ENCODE measurements at places on chromosomes 1 and 21.

DNA sequence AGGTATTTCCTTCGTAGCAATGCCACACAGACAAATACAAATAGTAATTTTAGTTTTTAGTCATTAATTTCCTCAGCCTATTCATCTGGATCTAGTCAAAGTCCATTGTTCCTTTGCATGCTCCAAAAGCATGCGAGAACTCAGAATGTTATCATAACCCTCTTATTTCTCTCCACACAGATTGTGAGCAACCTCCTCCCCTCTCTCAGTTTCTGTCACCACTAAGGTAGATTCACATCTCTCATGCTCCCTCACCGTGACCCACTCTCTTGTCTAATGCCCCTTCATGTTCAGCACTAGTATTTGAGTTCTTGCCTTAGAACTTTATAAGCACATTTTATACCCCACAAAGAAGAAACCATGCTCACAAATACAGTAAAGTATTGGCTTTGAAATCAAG, 582.4 kb downstream of the PLA2G4A start:
- no peak for DNase-seq

GRCh38 chr21:39016740-39017315, 166.4 kb downstream of the PSMG1 start:
- DNase-seq: no peak

DNA sequence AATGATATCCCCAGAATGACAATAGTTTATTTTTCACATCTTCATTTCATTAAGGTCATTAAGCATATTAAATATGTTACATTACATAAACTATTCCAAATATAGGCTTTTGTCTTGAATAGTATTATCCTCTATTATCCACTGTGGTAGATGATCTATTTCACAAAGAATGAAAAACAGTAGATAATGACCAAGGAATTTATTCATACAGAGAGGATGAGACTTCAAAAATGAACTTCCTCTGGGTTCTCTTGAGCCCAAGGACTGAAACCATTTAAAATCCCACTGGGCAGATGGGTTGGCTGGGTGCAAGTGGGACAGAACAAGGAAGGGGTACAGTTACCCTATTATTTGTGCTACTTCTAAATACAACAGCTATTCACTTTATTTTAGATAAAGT, 33.0 kb downstream of the PTPN14 start:
- DNase-seq: no peak

GRCh38 chr1:201686714-201687455, 142.1 kb upstream of the IPO9 start:
- DNase-seq: no peak

DNA sequence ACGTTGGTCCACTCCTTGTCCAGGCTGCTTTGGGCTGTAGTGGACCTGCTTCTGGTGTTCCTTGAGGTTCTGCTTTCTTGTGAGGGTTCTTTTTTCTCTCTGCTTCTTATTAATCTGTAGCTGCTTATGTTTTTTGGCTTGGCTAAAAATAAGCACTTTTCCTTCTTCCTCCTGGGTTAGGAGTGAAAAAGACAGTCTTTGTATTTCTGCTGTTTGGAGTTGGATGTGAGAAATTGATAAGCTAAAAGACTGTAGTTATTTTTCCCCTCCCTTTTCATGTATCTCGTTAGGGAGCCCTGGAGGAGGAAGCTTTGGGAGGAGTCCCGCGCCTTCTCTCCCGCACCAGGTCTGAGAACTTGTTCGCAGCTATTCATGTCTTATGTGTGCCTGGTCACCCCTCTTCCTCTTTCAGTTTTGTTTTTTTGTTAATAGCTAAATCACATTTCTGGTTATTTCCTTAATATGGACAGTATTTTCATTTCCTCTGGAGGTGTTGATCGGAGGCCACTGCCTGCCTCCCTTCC, 79.0 kb downstream of the GALNT2 start:
- no peak for DNase-seq

GRCh38 chr1:84407958-84408422, 9.7 kb downstream of the DNASE2B start:
- no peak for DNase-seq

DNA sequence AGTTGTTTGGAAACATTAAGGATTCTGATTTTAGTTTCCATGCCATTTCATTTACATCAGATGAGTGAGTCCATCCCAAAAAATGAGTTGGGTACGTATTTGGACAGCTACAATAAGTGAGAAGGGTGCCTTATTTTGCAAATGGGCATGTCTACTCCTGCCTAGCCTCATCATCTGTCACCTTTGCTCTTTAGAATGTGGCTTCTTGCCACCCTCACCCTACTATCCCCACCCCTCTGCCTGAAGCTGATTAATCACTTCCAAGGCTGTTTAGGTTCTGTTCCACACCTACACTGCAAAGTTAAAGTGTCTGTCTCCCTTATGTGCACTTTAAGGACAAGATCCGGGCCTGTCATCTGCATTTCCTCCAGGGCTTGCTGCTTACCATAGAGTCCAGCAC, 61.2 kb downstream of the ST6GALNAC5 start:
- no peak for DNase-seq

GRCh38 chr1:197145446-197146024, 934 bp downstream of the ASPM start:
- DNase-seq: no peak

DNA sequence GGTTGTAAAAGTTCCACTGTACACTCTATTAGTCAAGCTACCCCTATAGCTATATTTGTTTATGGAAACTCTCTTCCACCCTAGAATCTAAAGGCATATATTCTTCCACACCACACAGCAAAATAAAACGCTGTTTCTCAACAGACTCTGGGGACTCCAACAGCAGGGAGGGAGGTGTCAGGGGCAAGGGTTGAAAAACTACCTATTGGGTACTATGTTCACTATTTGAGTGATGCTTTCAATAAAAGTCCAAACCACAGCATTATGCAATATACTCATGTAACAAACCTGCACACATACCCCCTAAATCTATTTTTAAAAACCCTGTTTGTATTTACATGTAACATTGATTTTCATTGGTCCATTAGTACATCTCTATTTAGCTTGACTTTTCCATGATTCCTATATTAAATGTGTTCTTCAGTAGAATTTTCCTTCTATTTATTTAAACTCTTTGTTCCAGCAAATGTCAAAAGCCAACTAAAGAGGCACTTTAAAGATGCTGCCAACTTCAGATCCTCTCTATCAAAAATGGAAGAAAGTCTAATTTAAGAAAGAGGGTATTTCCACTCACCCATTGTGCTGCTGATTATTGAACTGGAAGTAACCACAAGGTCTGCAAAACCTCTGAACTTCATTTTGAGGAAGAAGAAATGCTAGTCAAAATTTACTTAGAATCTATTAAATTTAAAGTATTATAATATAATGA, 26.2 kb downstream of the RGS7 start:
- DNase-seq: no peak

GRCh38 chr1:10961300-10961833, 51.1 kb upstream of the TARDBP start:
- DNase-seq: no peak

- DNase-seq: no peak
These were observed 178.4 kb downstream of the HS2ST1 start for GRCh38 chr1:87092846-87093245.

- DNase-seq: no peak
These were observed 8.0 kb downstream of the TNFRSF9 start for GRCh38 chr1:7932524-7933138.

- DNase-seq: no peak
These were observed 233.2 kb downstream of the NPHP4 start for GRCh38 chr1:5758859-5759578.

- DNase-seq: no peak
These were observed 208.7 kb upstream of the DPYD start for GRCh38 chr1:98129491-98129890.

- DNase-seq: no peak
These were observed 69.6 kb downstream of the OSBPL9 start for GRCh38 chr1:51686450-51686849.

DNA sequence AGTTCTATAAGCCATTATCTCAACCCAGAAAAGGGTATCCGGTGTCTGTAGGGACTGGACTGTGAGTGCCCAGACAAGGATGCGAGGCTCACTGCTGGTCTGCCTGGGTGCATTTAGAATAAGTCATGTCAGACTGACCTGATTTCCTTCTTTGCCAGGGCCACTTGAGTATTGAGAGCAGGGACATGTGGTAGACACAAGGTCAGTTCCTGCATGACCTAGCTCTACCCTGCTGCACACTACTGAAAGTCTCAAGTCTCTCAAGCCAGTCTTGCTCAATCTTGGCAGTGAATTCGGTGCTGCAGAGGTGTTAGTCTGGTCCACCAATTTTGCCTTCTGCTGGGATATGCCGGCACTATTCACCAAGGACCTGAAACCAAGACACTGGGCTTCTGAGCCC, 180.1 kb downstream of the C1orf94 start:
- no peak for DNase-seq

DNA sequence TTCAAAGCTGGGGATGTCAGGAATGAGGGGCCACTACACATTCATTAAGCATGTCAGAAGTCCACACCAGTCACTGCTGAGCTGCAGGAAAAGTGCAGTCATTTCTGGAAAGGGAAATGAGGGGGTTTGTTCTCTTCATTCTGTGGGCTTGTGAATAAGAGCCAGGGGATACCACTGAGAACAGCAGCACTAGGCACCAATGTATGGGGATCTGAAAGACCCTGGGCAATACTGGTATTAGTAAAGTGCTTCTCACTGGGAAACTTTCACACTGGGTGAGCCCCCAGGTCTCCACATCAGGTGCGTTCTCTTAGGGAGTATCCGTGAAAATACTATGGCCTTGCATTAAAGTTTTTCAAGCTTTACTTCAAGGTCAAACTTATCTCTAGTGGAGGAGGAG, 49.9 kb downstream of the TGFB2 start:
- DNase-seq: no peak

- DNase-seq: no peak
These were observed 363.5 kb upstream of the DUSP10 start for GRCh38 chr1:222105393-222105737.

- DNase-seq: no peak
These were observed 37.3 kb downstream of the MACO1 start for GRCh38 chr1:25468033-25468432.

DNA sequence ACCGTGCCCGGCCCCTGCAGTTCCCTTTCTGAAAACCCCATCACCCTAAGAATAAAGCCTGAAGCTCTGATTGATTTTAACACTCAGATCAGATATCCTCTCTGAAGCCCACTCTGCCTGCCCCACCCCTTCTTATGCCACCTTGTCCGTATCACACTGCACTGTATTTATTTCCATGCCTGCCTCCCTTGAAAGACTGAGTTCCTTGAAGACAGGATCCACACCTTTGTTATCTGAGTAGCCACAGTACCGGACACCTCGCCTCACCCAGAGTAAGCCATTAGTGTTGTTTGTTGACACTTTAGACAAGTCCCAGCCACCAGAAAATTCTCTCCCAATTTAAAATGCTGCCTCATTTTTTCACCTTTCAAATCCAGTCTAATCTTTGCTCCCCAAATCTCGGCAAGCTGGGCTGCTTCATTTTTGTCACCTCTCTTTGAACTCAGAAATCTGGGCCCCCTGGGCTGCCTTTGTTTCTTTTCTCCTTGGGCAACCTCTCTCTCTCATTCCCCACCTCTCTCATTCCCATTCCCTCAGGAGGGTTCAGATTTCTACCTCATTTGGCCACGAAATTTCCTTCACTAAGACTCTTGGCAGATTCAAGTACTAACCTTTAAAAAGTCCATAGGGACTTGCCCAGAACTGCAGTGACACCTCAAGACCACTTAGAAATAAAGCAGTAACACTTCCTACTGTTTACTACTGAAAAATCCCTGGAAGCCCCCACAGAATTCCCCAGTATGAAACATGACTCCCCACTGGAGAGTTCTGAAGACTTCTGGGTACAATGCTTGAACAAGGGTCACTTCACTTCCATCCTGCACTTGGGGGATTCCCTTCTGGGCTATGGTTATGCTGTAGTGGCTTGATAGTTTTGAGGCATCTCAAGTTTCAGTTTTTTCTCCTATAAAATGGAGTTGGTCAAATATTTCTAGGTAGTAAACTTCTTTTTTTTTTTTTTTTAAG, 8.7 kb upstream of the PPP1R15B start:
- DNase-seq: no peak

DNA sequence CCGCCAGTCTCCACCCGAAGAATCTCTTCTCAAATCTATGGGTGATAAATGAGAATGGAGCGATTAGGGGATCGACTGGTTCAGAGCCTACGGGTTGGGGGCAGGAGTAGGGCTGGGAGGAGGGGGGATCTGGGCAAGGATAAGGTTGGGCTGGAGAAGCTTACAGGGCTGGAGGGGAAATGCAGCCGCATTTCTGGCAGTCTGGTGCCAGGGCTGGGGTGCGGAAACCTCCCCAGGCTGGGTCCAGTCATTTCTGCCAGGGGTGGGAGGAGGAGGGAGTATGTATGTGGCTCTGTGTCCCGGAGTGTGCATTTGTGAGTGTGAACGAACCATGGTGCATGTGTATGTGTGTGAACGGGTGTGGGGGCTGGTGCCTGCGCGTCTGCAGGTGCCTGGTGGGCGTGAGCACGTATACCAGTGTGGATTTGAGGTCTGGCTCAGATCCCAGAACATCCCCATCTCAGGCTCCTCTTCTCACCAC, 10.2 kb downstream of the C1orf216 start:
- DNase-seq: no peak

GRCh38 chr1:202023001-202023433, 12.6 kb downstream of the ELF3 start:
- no peak for DNase-seq

DNA sequence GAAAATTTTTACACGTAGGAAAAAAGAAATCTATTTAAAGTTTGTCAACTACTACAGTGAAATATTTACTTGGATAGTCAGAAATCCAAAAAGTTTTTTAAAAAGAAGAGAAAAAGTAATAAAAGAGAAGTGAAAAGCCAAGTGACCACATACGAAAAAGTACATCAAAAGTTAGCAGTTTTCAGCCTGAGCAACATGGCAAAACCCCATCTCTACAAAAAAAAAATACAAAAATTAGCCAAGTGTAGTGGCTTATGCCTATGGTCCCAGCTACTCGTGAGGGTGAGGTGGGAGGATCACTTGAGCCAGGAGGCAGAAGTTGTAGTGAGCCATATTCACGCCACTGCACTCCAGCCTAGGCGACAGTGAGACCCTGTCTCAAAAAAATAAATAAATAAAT, 5.2 kb upstream of the MR1 start:
- DNase-seq: no peak

GRCh38 chr1:214970016-214970415, 112.5 kb upstream of the KCNK2 start:
- DNase-seq: no peak

DNA sequence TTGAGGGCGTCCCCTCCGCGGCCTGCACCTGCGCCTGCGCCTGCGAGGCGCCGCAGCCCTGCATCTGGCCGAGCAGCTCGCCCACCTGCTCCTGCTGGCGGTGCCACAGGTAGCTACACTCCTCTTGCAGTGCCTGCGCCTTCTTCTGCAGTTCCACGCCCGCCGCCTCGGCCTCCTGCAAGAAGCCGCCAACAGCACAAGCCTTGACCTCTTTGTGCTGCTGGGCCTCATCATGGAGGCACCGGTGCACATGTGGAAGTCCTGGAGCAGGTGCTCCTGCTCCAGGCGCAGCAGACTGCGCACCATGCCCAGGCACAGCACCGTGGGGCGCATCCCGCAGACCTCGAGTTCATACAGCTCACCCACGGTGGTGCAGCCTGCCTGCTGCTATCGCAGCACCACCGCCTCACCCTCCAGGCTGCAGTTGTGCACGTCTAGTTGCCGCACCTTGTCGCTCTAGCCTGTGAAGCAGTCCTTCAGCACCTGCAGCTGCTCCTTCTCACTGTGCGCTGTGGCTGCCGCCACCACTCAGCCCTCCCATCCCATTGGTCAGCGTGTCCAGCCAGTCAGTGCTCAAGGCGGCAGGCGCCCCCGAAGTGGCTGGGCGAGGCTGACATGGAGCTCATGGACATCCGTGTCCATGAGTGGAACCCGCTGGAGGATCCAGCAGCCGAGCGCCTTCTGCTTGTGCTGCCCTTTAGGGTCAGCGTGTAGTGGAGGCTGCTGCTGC, 12.2 kb upstream of the CD2 start:
- DNase-seq: no peak

- no peak for DNase-seq
These were observed 54.8 kb upstream of the CNTN2 start for GRCh38 chr1:204988196-204988595.
